GM12878 (cell line): ENCODE measurements at places on chromosomes 12 and 14. TPM values are rescaled to one million over a fixed set of nuclear protein-coding genes. Genes with fewer than 3 reads are reported as not detected.

Gene ANGEL1
- 17.2 and 17.8 TPM in 2 replicates for total RNA-seq

Gene PTCSC3
- total RNA-seq: not detected in 2 replicates

Gene CPNE6
- 0.13 and 0.18 TPM in 2 replicates for total RNA-seq

Gene DAO
- total RNA-seq: not detected in 2 replicates

Gene ZNF705A
- not detected in 2 replicates for total RNA-seq

Gene KERA
- not detected in 2 replicates for total RNA-seq

Gene CLEC4C
- total RNA-seq: 3.7 and 3.8 TPM in 2 replicates

Gene NOVA1
- total RNA-seq: not detected in 2 replicates

Gene CNTN1
- total RNA-seq: 0.19 TPM in 1 of 2 replicates, not detected in the other

Gene MYH6
- not detected in 2 replicates for total RNA-seq

Gene CLEC4D
- not detected in 2 replicates for total RNA-seq

Gene PUS1
- 66.4 and 74.2 TPM in 2 replicates for total RNA-seq

Gene RASAL1
- not detected in 2 replicates for total RNA-seq

Gene ABCB9
- total RNA-seq: 3.7 and 4.9 TPM in 2 replicates

Gene GMPR2
- total RNA-seq: 54.7 and 59.8 TPM in 2 replicates

Gene HSPA2
- 1.1 and 1.4 TPM in 2 replicates for total RNA-seq

Gene ZFHX2
- 1.8 and 2.2 TPM in 2 replicates for total RNA-seq

Gene RPGRIP1
- 0.44 TPM in 1 of 2 replicates, not detected in the other for total RNA-seq

Gene LHX5
- not detected in 2 replicates for total RNA-seq

Gene CIROP
- total RNA-seq: not detected in 2 replicates

Gene TMPRSS12
- not detected in 2 replicates for total RNA-seq

Gene SMOC1
- total RNA-seq: 0.26 TPM in 1 of 2 replicates, not detected in the other

Gene FAM181A
- not detected in 2 replicates for total RNA-seq

Gene TAS2R14
- 1.5 and 1.8 TPM in 2 replicates for total RNA-seq

Gene MFAP5
- total RNA-seq: not detected in 2 replicates

Gene PAX9
- total RNA-seq: 0.27 and 0.28 TPM in 2 replicates

Gene C1QL4
- not detected in 2 replicates for total RNA-seq

Gene MSRB3
- 1.2 and 2.2 TPM in 2 replicates for total RNA-seq

Gene C12orf75
- total RNA-seq: 171 and 172 TPM in 2 replicates

Gene DBX2
- not detected in 2 replicates for total RNA-seq
